Activated CD8-positive, alpha-beta memory T cell treated with anti-CD3 and anti-CD28 coated beads for 1 hour (primary cell): ENCODE measurements at places on chromosomes 4 and X.

DNA sequence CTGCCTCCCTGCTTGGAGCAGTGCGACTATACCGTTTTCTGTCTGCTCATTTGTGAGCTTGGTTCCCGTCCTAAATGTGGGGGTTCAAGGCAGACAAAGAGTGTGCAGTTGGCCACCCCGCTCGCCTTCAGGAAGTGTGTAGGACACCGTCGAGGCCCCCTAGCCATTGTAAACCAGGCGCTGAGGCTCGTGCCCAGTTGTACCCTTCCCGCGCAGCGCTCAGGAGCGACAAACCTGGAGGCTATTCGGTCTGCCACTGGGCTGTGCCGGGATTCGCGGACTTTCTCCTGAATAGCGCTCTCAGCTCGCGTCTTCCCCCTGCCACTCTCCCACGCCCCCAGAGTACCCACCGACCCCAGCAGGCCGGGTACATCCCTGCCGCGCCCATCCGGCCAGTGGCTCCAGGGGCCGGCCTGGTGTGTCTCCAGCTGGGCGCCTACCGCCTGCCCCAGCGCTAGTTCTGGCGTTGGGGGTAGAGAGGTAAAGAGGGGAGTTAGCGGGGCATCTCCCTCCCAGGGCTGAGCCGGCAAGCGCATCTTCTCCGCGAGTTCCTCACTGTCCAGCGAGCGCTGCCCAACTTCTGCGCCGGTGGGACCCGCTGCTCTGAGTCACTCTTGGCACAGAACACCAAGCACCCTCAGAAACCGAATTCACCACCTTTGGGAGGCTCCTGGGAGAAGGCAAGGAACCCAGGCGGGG is 880 bp upstream of the LONRF3 start:
- DNase-seq: no peak

- peak; percentile 9 for DNase-seq
These were observed 93.6 kb upstream of the MYOZ2 start for GRCh38 chr4:119041951-119042560.

- DNase-seq: no peak
These were observed 25.8 kb downstream of the TRIM75 start for GRCh38 chr4:165079476-165079875.

GRCh38 chrX:44775726-44776125 is 68.1 kb upstream of the DUSP21 start:
- no peak for DNase-seq

GRCh38 chrX:119359618-119360382 is 39.3 kb upstream of the SLC25A43 start:
- no peak for DNase-seq
